ENCODE measurements at places on chromosomes 1 and 21.

- no peak for DNase-seq
These were observed 92.6 kb downstream of the PAX7 start for GRCh38 chr1:18723206-18723605.

DNA sequence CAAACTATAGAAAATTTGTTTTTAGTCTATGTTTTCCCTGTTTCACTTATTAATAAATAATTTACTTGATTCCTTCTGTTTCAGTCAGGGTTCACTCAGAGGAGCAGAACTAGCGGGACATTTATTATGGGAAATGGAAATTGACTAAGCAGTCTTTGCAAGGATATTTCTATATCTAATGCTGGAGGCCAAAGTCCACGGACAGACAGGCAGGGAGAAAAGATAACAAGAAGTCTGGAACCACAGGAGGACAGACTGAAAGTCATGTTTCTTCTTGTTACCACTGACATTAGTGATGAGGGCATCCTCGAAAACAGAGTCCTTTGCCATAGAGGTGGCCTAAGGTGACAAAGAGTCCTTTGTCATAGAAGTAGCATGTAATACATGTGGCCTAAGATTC lies 744.5 kb upstream of the TMPRSS15 start:
- DNase-seq, result no peak

- no peak for DNase-seq
These were observed 3.5 kb upstream of the RAP1GAP start for GRCh38 chr1:21672478-21673276.

- no peak for DNase-seq
These were observed 116.4 kb upstream of the KCNJ15 start for GRCh38 chr21:38140207-38140903.

- no peak for DNase-seq
These were observed 12.6 kb downstream of the MTF1 start for GRCh38 chr1:37846647-37847339.

DNA sequence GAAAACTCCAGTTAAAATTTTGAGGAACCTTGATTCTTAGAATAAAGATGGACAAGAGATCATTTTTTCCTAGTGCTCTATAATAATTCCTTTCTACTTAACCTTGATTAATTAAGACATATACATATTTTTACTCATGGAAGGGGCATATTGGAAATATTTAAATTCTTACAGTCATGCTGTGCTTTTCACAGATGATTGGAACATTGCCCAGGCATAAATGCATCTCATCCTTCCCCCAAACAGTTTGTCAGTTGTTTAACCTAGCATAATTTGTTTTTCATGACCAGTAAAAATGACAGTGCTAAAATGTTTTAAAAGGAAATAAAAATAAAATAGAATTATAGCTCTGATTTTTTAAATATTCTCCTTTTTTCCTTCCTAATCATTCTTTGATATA lies 140.0 kb downstream of the DNM3 start:
- no peak for DNase-seq

- no peak for DNase-seq
These were observed 23.0 kb downstream of the ERICH3 start for GRCh38 chr1:74650561-74650960.

DNA sequence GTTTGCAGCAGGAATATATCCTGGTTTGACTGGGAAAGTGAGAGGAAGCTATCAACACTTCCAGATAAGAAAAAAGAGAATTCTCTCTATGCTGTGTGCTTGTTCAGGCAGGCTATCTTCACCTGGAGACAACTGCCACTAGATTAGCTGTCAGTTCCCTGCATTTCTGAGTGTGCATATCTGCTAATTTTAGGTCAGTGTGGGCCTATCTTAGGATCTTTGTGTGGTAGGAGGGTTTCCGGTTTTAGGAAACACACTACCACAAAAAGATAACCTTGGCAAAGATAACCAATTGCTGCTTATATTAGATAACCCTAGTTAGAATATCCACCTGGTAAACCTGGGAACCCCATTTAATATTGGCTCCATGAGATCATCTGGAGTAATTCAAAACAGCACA lies 22.5 kb upstream of the GBP5 start:
- no peak for DNase-seq

GRCh38 chr1:230159580-230159979 lies 92.5 kb downstream of the GALNT2 start:
- no peak for DNase-seq

DNA sequence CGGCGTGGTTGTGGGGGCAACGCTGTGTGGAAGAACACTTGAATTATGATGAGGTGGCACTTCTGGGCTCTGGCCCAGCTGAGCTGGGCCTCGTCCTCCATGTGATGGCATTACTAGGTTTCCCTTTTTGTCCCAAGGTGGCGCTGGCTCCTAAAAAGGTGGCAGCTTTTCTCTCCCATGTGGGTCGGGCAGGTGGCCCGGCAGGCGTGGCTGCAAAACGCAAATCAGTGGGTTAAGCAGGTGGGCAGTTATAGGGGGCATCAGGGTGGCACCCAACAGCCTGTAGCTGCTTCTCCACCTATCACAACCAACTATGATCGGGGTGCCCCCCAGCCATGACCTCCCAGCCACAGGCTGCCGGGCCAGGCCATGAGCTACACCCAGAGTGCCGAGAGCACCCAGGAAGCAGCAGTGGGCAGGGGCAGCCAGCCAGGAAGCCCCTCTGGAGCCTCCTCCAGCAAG lies 59.6 kb downstream of the KCNAB2 start:
- no peak for DNase-seq

- no peak for DNase-seq
These were observed 16.9 kb upstream of the GLIS1 start for GRCh38 chr1:53755874-53756273.

- no peak for DNase-seq
These were observed 15.0 kb downstream of the EGLN1 start for GRCh38 chr1:231407049-231407448.

- DNase-seq, result peak; percentile 96
These were observed 1.2 kb downstream of the SARS1 start for GRCh38 chr1:109214695-109215623.

DNA sequence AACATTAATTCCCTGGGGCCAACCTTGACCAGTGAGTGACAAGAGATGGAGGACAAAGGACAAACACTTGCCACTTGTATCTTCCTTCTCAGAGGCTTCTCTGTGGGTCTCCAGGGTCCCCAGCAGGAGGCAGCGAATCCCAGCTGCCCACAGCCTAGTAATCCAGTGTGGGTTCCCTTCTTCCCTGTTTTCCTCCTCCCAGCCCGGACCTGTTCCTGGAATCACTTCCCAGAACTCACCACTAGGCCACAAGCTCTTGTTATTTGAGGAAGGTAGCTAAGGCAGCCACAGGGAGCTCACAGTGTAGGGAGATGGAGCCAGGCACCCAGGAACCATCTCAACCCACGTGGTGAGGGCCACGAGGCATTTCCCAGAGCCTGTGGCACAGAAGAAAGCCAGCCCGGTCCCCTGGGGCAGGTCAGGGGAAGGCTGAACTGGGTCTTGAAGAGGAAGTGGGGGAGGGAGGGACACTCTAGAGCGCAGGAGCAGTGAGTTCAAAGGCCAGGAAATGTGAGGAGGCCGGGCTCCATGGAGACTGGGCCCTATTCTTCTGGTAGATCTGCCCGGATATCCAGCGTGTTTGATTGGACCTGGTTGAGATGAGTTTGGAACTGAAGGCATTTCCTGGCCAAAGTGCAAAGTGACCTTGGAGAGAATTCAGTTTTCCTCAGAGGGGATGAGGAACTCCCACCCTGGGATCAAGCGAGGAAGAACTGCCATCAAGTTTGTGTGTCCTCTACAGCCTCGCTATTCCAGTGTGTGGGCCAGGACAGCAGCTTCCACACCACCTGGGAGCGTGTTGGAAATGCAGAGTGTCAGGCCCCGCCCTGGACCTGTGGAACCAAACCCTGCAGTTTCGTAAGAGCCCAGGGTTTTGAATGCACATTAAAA lies 20.3 kb upstream of the C2CD2 start:
- no peak for DNase-seq

DNA sequence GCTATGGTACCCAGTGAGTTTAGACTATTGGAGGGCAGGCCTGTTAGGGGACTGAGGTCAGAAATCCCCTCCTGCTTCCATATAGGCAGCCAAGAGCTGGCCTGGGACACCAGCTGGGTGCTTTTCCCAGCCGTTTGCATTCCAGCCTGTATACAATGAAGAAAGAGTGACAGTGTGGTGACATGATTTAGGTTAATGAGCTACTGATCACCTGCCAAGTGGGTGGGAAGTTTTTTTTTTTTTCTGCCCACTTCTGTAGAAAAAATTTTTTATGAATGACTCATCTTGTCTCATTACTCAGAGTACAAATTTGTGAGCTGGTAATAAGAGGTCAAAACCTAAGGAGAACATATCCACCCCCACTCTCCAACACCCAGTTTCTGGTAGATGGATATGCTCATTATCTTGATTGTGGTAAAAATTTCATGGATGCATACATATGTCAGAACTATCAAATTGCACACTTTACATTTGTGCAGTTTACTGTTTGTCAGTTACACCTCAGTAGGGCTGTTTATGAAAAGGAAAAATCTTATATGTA lies 16.4 kb upstream of the CGN start:
- peak; percentile 88 for DNase-seq

- no peak for DNase-seq
These were observed 81.0 kb downstream of the SCCPDH start for GRCh38 chr1:246805135-246805716.

- no peak for DNase-seq
These were observed 16.9 kb downstream of the SELL start for GRCh38 chr1:169694304-169695075.

DNA sequence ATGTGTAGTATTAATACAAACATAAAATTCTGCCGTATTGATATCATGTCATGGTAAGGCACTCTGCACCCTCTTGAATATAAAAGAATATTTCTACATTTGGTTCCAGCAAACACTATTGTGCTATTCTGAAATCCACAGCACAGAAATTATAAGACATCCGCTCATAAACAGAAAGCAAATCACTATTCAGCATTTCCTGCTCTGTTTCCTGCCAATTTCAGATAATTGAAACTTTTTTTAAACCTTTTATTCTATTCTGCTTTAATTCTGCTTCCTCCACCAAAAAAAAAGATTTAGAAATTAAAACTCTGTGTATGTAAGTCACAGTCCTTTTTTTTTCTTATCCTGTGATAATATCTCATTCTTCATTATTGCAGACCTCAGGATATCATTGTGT lies 39.6 kb upstream of the PLEKHO1 start:
- DNase-seq, result no peak

DNA sequence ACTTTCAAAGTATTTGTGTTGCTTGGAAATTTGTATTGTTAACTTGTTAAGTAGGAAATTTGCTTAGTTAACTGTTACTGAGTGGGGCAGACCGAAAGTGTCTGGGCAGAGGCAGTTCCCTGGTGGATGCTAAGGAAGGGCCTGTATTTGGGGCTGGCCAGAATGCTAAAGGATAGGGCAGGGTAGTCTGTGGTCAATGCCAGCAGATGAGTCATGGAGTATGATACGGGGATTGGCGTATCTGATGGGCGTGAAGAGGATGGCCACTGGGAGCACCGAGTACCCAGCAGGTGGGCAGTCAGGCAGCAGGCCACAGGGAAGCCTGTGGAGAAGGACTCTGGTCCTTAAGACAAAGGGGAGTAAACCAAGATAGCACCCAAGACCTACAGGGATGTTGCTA lies 46.6 kb upstream of the SCAF4 start:
- no peak for DNase-seq

DNA sequence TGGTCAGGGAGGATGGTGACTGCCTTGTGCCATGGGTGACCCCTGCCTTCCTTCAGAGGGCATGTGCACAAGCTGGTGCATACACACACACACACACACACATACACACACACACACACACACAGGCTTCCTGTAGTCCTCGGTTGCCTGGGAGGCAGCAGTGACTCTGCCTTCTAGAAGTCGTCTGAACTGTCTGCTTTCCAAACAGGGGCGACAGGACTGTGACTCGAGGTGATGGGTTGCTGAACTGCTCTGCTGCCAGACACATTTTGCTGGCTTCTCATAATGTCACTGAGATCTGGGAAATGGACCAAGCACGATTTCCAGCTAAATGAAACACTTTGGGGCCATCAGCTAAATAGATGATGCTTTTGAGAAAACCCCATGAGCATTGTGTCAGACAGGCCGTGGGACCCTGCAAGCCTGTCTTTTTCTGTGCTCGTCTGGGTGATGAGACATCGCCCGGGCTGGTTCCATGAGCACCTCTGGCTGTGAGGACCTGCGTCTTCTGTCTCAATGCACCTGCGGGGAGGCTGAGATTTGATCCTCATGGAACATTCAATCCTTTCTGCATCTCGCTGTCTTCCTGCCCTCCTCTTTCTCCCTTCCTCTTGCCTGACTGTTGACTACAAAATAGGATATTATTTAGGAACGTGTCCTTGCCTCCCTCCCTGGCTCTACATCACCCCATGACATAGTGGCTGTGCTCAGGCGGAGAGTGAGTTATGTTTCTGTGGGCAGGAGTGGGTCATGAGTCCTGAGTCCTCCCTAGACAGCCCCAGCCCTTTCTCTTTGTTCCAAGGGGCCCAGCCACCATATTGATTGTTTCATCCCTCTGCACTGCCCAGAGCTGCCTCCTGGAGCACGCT lies 436.8 kb downstream of the CAMTA1 start:
- no peak for DNase-seq

DNA sequence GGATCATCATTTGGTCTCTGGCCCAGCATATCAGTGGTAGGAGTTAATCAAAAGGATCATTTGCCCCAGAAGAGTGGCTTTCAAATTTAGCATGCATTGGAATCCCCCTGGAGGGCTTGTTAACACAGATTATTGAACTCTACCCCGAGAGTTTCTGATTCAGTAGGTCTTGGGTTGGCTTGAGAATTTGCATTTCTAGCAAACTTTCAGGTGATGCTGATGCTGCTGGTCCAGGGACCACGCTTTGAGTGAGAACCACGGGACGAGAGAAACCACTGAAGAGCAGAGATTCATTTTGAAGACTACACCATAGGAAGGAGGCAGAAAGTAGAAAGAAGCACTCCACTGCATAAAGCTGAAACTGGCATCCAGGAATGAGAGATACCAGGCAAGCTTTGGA lies 81.3 kb upstream of the DUSP10 start:
- no peak for DNase-seq

GRCh38 chr1:10833630-10834557 lies 37.4 kb upstream of the CASZ1 start:
- peak; percentile 24 for DNase-seq

GRCh38 chr1:71774705-71775104 lies 507.6 kb downstream of the NEGR1 start:
- no peak for DNase-seq

DNA sequence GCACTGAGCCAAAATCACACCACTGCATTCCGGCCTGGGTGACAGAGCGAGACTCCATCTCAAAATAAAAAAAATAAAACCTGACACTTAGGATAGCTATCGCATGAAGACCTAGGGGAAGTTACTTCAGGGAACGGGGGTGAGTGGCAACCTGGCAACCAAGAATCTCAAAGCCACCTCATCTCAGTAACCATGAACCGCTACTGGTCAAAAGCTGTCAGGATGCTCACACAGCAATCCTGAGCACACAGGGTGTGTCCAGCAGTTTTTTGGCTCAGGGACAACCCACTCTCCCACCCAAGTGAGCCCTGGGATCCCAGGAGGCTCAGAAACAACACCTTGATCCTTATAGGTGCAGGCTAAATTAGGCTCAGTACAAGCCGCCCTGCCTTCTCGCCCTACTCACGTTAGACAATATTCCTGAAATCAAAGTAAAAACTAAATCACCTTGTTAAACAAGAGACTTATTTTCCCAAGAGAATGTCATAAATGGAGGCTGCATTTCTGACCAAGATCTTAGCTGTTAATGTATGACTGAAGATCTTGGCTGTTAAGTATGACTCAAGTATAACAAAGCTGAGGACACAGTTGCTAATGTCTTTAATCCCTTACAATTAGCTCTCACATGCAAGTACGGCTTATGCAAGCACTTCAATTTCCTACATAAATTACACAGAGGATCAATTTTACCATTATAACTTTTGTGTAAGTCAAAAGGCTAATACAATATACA lies 48.3 kb upstream of the NADK start:
- no peak for DNase-seq
